Osteocyte (in vitro differentiated cells): ENCODE measurements at places on chromosomes 4 and X.

GRCh38 chr4:165700855-165701254 is 172.2 kb upstream of the TLL1 start:
- no peak overlapping the region for H3K4me3 ChIP-seq
- no peak overlapping the region for H3K27ac ChIP-seq
- DNase-seq: no peak
- H3K27me3 ChIP-seq: no peaks in the 10 kb centered on the region
- no peaks in the 10 kb centered on the region for H3K36me3 ChIP-seq

GRCh38 chr4:123747016-123747415 is 350.4 kb downstream of the SPRY1 start:
- no peak overlapping the region for H3K27ac ChIP-seq
- H3K4me3 ChIP-seq: no peak overlapping the region
- no peak for DNase-seq

DNA sequence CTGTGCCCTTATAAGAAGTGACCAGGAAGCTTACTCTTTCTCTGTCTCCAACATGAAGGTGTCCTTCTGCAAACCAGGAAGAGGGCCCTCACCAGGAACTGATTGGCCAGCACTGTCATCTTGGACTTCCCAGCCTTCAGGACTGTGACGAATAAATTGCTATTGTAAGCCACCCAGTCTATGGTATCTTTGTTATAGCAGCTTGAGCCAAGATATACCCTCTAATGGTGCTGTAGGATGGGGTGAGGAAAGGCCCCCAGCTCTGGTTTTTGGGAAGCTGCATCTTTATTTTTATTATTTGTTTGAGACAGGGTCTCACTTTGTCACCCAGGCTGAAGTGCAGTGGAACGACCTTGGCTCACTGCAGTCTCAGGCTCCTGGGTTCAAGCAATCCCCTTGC is 1.2 kb upstream of the MGST2 start:
- H3K27ac ChIP-seq: no peak overlapping the region
- H3K4me3 ChIP-seq: no peak overlapping the region
- H3K36me3 ChIP-seq: no peaks in the 10 kb centered on the region
- peaks cover 32% of the 10 kb centered on the region for H3K4me1 ChIP-seq
- DNase-seq: no peak

- no peak overlapping the region for H3K4me3 ChIP-seq
- H3K4me1 ChIP-seq: no peaks in the 10 kb centered on the region
- H3K36me3 ChIP-seq: peaks cover 15% of the 10 kb centered on the region
- no peak overlapping the region for H3K27ac ChIP-seq
- H3K27me3 ChIP-seq: no peaks in the 10 kb centered on the region
- no peak for DNase-seq
Observed at GRCh38 chrX:55007656-55008055, 7.5 kb downstream of the APEX2 start.

GRCh38 chr4:89492581-89493071 is 185.0 kb upstream of the GPRIN3 start:
- DNase-seq: no peak
- H3K27me3 ChIP-seq: no peaks in the 10 kb centered on the region
- no peaks in the 10 kb centered on the region for H3K36me3 ChIP-seq
- H3K4me3 ChIP-seq: no peak overlapping the region
- H3K4me1 ChIP-seq: peaks cover 5% of the 10 kb centered on the region

DNA sequence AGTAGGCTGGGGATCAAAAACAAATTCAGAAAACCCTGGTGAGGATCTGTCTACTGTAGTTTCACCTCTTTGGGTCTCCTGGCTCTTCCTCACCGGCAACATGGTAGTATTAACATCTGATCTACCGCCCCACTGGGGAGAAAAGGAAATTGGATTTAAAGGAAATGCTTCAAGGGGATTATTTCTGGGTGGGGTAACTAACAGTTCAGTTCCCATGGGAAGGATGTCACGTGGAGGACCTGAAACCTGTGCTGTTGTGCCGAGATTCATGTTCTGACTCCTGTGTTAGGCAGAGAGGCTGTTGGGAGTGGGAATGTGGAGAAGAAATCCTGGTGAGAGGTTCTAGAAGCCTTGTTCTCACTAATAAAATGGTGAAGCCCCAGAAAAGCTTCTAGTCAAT is 254.4 kb downstream of the BCOR start:
- H3K27ac ChIP-seq: no peak overlapping the region
- H3K36me3 ChIP-seq: no peaks in the 10 kb centered on the region
- peaks cover 2% of the 10 kb centered on the region for H3K4me1 ChIP-seq
- H3K4me3 ChIP-seq: no peak overlapping the region
- no peaks in the 10 kb centered on the region for H3K27me3 ChIP-seq

GRCh38 chr4:83212041-83212851 is 72.4 kb downstream of the COQ2 start:
- no peaks in the 10 kb centered on the region for H3K36me3 ChIP-seq
- H3K4me3 ChIP-seq: no peak overlapping the region
- no peak overlapping the region for H3K27ac ChIP-seq
- DNase-seq: peak; percentile 59

DNA sequence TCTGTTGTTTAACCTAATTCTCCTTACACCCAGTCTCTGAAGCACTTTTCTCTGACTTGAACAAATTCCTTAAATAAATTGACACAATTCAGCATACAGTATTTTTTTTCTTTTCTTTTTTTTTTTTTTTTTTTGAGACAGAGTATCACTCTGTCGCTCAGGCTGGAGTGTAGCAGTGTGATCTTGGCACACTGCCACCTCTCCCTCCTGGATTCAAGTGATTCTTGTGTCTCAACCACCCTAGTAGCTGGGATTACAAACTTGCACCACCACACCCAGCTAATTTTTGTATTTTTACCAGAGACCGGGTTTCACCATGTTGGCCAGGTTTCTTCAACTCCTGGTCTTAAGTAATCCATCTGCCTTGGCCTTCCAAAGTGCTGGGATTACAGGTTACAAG is 1498.1 kb upstream of the PCDH10 start:
- H3K4me1 ChIP-seq: no peaks in the 10 kb centered on the region
- H3K36me3 ChIP-seq: no peaks in the 10 kb centered on the region
- no peak overlapping the region for H3K4me3 ChIP-seq
- no peaks in the 10 kb centered on the region for H3K27me3 ChIP-seq
- DNase-seq: no peak

DNA sequence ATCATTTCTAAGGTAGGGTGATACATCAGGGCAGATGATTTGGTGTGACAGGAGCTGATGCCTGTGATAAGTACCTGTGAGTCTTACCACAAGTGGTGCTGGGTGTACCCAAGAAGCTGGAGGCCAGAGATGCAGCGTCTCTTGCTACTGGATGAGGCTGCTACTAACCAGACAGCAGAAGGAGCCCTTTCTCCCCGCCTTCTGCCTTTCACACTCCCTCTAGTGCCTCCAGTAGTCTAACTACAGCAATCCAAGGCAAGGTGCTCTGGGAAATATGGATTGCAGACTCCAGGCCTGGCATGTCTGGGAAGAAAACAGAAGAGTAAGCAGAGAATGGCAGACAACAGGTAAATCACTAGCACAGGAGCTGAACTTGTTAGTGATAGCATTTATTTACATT is 470.8 kb downstream of the NKX6-1 start:
- no peaks in the 10 kb centered on the region for H3K4me1 ChIP-seq
- no peaks in the 10 kb centered on the region for H3K36me3 ChIP-seq
- no peak overlapping the region for H3K4me3 ChIP-seq

GRCh38 chrX:10875995-10876394 is 235.1 kb upstream of the HCCS start:
- no peak overlapping the region for H3K4me3 ChIP-seq
- H3K27ac ChIP-seq: no peak overlapping the region
- no peak for DNase-seq
- H3K36me3 ChIP-seq: peaks cover 3% of the 10 kb centered on the region
- H3K27me3 ChIP-seq: no peaks in the 10 kb centered on the region
- H3K4me1 ChIP-seq: no peaks in the 10 kb centered on the region

DNA sequence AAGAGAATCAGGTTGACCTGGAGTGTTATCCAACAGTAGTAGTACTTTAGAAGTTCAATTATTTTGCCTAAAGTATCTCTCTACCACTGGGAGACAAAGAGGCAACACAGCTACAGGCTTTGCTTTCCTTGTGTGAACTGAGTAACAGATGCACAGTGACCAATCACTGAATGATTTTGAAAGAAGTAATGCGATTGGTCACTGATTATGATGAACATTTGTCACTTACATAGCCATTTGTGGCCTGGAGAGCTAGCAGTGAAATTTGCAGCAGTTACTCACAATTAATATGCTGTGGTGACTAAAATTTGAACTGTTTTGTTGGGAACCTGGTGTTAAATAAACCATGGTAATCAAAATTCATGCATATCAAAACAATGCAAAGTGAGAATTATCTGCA is 508.7 kb upstream of the DIPK2B start:
- peaks cover 32% of the 10 kb centered on the region for H3K4me1 ChIP-seq
- H3K4me3 ChIP-seq: no peak overlapping the region
- H3K27me3 ChIP-seq: no peaks in the 10 kb centered on the region
- H3K36me3 ChIP-seq: no peaks in the 10 kb centered on the region
- no peak overlapping the region for H3K27ac ChIP-seq

- no peak overlapping the region for H3K27ac ChIP-seq
- H3K4me1 ChIP-seq: no peaks in the 10 kb centered on the region
Observed at GRCh38 chrX:7283741-7284140, 135.8 kb upstream of the PUDP start.

DNA sequence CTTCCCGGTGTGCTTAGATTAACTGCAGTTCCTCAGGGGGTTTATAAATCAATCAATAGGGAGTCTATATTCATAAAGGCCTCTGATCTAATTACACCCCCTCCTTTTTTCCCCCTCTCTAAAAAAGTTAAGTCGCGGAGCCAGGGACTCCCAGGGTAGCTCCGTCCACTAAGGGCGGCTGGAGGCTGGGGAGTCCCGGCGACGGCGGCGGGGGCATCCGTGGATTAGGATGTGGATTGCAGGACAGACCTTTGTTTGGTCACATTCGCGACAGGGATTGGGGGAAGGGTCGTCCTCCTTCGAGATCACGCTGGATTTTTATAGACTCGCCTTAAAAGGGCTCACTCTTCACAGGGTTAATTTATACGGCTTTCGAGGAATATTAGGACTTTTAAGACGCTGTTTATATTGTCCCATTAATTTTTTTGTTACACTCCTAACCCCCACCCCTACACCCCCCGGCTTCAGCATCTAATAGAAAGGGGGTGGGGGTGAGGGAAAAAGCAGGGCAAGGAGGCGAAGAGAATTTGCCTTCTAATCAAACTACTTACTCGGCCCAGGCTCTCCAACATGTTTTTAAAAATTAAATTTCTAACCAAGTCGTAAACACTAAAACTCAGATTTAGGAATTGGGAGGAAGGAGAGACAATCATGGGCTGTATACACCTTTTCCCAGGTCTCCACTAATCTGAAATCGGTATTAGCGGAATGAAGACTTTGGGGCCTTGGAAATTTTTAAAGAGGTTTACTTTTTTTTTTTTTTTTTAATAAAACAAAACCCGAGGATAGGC is 8.5 kb downstream of the PITX2 start:
- DNase-seq: no peak
- peaks cover 7% of the 10 kb centered on the region for H3K4me1 ChIP-seq
- no peak overlapping the region for H3K27ac ChIP-seq
- H3K4me3 ChIP-seq: no peak overlapping the region

GRCh38 chr4:82425478-82425877 is 4.8 kb downstream of the HNRNPDL start:
- peaks cover 35% of the 10 kb centered on the region for H3K4me1 ChIP-seq
- no peak for DNase-seq
- H3K36me3 ChIP-seq: peaks cover 62% of the 10 kb centered on the region
- H3K4me3 ChIP-seq: no peak overlapping the region

DNA sequence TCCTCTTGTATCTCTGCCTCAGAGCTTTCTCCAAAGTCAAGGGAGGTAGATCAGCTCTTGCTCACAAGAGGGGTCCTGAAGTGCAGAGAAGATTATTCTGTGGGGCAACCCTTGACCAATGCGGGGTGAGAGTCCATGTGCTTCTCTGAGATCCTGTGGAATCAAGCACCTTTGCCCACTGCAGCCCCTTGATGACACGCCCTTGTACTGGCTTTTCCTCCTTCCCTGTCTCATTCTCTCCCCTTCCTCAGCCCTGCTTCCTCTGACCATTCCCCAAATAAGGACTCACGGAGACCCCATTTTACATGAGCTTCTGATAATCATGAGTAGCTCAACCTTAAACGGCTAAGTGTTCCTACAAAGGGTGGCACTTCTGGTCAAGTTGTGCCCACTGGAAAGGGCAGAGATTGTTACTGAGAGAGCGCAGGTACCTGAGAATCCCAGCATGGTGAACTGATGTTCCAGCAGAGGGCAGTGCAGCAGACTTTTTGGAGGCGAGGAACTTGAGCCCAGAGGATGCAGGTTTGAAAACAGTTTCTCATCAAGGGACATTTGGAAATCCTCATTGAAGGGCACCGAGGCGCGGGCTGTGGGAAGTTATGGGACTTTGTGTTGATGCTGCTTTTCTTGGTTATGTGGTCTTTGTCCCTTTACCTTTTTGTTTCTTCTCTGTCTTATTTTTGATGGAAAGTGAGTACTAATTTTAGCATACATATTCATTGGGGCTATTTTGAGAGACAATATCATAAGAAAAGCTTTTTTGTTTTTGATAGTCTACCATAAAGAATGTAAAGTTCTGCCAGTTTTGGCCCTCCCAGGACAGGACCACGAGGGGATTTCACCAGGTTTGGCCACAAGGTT is 201.3 kb downstream of the RBM46 start:
- no peaks in the 10 kb centered on the region for H3K36me3 ChIP-seq
- H3K4me1 ChIP-seq: no peaks in the 10 kb centered on the region
- no peak overlapping the region for H3K4me3 ChIP-seq
- DNase-seq: no peak
- peaks cover 19% of the 10 kb centered on the region for H3K27me3 ChIP-seq

DNA sequence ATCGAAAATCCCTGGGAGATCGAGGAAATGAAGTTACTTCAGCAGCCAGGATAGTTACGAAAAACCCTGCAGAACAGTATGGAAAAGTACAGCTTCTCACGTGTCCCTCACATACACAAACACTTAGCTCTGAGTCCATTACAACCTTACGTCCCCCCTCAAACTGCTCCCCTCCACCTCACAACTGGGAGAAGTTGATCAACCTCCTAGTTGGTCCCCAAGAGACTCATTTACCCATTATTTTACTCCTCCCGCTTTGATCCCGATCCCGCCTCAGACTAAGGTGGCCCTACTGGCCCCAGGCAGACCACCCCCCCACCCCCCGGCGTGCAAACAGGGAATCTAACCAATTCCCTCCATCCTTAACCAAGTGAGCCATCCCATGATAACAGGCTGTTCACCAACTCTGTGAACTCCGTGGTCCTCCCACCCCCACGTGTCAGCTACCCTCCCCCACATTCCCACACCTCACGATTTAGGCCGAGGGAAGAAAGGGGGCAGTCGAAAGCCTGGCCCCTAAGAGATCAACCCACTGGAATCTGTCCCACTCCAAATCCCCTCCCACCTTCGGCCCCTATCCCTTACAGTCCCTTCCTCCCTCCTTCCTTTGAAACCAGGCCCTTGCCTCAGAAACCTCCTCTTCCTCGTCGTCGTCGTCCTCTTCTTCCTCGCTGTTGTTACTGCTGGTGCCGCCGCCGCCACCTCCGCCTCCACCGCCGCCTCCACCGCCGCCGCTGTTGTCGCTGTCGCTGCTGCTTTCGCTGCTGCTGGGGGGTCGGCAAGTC is 755 bp downstream of the ANKRD17 start:
- peak overlapping the region; percentile 100 for H3K27ac ChIP-seq
- peak overlapping the region; percentile 99 for H3K4me3 ChIP-seq
- no peak for DNase-seq
- H3K36me3 ChIP-seq: peaks cover 3% of the 10 kb centered on the region

- H3K36me3 ChIP-seq: no peaks in the 10 kb centered on the region
- H3K4me1 ChIP-seq: no peaks in the 10 kb centered on the region
- peak; percentile 34 for DNase-seq
- peaks cover 7% of the 10 kb centered on the region for H3K27me3 ChIP-seq
Observed at GRCh38 chrX:153307276-153308178, 14.0 kb downstream of the PNMA6F start.

GRCh38 chr4:145071560-145071959 is 26.4 kb downstream of the ANAPC10 start:
- peaks cover 8% of the 10 kb centered on the region for H3K36me3 ChIP-seq
- peaks cover 6% of the 10 kb centered on the region for H3K4me1 ChIP-seq
- no peaks in the 10 kb centered on the region for H3K27me3 ChIP-seq
